SIG-M5 (cell line): ENCODE measurements at places on chromosomes 1 and 21.

DNA sequence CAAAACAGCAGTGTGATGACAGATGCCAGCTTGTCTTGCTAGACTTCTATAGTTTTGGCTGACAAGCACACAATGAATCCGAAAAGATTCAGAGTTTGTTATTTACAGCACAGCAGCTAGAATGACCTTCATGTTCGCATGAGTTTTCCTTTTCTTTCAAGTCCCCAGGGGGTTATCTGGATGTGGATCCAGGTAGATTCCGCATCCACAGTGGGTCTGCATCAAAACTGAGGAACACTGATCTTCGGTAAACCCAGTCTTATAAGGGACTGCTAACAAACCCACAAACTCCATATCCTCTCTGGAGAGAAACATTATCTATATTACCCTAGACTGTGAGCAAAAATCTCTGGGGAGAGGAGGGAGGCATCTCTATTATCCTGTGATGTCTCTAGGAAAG lies 69.0 kb upstream of the DEPDC1 start:
- no peak for DNase-seq

- no peak for DNase-seq
Observed at GRCh38 chr1:48790397-48790796, 13.7 kb upstream of the BEND5 start.

DNA sequence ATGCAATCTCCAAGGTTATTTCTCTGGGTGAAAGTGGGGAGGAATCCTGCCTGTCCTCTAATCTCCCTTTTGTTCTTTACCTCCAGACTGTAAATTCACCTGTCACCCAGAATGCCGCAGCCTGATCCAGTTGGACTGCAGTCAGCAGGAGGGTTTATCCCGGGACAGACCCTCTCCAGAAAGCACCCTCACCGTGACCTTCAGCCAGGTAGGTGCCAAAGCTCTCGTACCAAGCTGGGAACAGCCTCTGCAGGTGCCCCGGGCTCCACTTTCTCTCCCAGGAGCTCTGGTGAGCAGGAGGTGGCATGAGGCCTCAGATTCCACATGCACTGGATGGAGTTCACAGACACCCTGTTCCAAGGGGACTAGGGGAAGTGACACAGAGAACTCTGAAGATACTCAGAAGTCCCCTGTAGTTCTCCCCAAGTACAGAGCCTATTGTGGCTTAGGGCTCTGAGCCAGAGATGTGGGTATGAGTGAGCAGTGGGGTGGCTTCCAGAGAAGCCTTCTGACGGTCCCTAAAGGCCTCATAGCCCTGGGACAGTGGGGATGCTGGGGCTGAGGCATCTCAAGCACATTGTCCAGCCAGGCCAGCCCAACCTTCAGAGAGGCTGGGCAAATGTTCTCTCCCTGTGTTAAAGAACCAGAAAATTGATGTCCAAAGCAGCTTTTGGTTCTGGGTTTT lies 30.9 kb downstream of the RASSF5 start:
- DNase-seq: no peak

DNA sequence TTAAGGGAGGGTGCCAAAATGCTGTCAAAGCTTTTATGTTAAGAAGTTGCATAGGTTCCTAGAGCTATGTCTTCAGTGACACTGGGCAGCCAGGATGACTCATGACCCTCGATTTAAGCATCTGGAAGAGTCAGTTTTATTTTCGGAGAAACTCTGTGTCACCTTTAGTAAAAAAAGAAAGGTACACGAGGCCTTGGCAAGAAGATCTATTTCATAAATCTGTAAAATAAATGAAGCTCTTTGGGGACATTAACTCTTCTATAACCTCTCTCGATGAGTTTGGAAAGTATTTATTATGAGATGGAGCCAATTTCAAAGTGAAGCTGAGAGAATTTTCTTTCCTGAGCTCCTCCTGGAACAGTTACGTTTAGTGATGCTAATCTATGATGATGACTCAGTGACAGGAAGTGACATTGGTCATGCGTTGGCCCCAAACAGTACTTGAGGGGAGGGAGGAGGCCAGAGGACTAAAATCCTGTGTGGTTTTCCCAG lies 156.5 kb downstream of the HLX start:
- DNase-seq: no peak

- DNase-seq: no peak
Observed at GRCh38 chr1:226518375-226518774, 30.2 kb upstream of the STUM start.

DNA sequence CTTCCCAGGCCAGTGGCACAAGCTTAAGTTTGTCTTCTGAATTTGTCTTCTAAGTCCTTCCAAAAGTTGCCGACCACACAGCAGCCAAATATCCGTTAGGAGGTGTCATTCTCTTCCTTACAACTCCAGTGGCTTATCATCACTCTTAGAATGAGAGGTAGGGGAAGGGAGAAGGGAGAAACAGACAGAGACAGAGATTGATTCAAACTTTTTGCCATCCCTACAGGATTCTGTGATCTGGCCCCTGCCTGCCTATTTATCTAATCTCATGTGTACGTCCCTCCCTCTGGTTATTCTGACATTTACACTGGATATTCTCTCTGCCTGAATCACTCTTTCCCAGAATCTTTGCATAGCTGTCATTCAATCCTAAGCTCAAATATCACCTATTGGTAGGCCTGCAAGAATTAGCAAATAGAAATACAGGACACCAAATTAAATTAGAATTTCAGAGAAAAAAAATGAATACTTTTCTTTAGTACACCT lies 488 bp upstream of the GNL2 start:
- no peak for DNase-seq

DNA sequence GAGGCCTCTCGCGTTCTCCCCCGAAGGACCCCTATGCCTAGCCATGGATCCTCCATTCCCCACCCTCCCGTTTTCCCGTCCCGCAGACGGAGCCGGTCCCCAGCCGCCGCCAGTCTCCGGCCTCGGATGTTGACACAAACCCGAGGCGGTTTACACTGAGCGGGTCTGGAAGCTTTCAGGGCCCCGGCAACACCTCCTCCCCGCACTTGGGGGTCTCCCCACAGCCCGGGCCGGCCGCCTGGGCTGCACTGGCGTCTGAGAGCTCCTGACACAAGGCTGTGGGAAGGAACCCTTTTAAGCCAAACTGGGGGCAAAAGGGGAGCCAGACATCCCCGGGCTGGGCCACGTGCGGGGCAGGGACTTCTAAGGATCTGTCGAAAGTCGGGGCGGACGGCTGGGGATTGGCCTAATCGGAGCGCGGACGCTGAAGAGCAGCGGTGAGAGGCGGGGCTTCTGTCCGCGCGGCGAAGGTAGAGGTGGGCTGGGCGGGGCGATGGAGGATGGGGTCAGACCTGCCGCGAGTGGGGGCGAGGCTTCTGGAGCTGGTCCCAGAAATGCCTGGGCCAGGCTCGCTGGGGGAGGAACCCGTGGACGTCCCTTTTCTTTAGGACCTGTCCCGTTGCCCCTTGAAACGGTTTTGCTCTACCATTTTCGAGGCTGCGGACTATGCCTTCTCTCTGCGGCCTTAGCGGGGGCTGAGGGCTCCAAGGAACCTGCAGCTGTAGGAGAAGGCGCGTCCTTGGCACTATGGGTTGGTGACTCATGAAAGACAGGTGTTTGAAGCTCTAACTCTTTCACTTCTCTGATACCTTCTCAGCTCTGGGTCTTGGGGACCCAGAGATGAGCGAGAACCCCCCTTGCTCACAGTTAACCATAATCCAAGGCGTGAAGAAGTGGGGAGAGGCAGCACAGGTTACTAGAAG lies 1.2 kb upstream of the HPCAL4 start:
- no peak for DNase-seq

GRCh38 chr1:40795811-40796586 lies 12.4 kb downstream of the KCNQ4 start:
- DNase-seq: no peak

GRCh38 chr1:79760531-79760930 lies 754.0 kb upstream of the ADGRL4 start:
- no peak for DNase-seq

- no peak for DNase-seq
Observed at GRCh38 chr1:68183895-68184294, 48.4 kb downstream of the WLS start.

- no peak for DNase-seq
Observed at GRCh38 chr1:174324939-174325338, 122.8 kb upstream of the GPR52 start.
